ENCODE measurements at places on chromosomes 6 and 20.

DNA sequence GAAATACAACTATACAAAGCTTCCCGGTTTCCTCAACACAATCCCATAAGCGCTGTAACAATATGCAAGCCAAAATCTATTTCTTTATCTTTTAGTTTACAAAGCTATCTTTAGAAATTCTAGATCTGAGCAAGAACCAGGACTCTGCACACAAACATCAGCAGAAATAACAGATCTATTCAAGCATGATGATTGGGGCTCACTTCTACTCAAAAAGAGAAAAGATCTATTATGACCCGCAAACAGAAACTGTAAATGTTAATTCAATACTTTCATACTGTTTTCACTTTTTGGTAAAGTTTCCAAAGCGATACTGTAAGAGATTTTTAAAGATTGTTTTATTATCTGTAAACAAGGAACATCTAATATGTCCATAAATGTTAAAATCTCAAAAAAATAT lies 86.6 kb downstream of the SESN1 start:
- DNase-seq = no peak

DNA sequence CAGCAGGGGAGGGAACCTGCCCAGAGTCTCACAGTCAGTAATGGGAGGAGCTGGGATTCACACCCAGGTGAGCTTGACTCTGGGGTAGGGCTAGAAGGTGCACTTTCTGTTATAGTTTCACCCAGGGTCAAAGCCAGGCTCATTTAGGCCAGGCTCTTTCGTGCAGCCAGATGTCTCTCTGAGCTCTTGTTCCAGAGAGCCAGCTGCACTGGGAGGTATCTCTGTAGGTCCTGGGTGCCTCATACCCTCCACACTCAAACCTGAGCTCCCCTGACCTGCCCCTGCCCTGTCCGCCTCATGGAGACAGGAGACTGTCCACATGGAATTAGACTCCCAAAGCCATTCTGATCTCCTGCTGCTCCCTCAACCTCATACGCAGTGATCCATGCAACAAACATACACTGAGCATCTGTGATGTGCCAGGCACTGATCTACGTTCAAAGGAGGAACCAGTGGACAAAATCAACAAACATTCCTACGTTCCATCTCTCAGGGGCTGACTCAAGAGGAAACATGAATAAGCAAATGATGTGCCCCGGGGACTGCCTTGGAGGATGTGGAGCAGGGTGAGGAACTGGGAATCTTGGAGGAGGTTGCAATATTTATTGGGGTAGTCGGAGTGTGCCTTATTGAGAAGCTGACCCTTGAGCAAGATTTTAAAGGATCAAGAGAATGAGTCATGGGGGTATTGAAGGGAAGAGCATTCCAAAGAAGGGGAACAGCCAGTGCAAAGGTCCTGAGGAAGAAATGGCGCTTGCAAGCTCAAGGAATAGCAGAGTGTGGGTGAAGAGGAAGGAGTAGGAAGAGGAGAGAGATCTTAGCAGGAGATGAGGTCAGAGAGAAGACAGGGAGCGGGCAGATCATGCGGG lies 71.3 kb upstream of the TOX2 start:
- no peak for DNase-seq

GRCh38 chr6:111899531-111899930 lies 26.3 kb upstream of the FYN start:
- DNase-seq = no peak

GRCh38 chr6:39037707-39038106 lies 10.9 kb upstream of the GLP1R start:
- DNase-seq = no peak

DNA sequence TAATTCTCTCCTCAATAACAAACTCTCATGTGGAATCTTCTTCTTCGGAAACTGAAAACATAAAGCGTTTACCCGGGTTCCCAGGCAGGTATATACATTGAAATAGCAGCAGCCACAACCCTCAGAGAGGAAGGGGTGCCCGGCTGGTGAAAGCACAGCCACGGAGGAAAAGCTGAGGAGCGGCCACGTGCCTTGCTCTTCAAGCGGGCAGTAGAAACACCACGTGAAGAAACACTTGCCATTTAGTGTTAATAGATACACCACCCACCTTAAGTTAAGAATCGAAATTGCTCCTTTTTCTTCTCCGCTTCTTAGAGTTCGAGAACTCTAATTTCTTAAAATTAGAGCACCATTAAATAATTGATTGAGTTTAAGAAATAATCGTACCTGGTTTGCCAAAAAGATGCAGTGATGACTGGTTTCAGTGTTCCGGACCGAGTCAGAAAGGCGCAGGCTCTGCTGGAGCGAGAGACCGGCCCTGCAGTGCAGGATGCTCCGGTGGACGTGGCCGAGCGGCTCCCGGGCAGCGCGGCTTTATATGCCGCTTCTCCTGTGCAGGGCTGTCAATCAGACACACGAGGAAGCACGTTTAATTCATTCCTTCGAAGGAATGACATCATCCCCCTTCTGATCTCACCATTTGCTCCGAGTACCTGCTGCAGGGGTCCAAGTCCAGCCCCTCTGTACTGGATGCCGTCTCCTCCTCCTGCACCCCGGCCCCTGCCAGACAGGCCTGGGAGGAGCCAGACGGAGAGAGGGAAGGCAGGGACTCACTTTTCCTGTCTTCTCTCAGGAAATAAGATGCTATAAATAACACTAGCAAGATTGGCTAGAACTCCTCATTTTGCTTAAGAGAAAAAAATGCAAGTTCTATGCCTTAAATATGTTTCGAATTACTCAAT lies at the start of gene THBS2:
Gene THBS2, minus strand, starts transcription at position 510 of the 902 bp plus-strand sequence. CDS start 3,062 bp downstream, outside the sequence.
- no peak for DNase-seq

- no peak for DNase-seq
Observed at GRCh38 chr6:19432966-19433498, 404.1 kb upstream of the ID4 start.

DNA sequence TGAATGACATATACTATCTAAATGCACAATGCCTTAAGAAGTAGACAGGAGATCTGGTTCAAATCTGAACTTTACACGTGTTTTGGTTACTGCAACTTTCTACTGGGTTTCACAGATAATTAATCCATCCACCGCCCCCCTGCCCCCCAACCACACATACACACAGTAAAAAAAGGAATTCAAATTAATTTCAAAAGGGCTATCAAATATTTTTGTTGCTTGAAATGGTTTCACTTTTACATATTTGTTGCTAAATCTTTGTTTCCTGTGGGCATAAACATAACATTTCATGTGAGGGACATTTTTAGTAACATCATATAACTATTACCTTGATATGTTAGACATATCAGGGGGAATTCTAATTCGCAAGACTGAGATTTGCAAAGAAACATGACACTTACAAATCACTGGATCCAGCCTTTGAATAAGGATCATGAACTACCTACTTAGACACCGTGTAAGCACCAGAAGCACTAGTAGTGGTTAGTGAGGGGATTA lies 7.5 kb downstream of the NEDD9 start:
- DNase-seq = no peak

GRCh38 chr6:115634131-115634530 lies 426.6 kb downstream of the FRK start:
- no peak for DNase-seq

DNA sequence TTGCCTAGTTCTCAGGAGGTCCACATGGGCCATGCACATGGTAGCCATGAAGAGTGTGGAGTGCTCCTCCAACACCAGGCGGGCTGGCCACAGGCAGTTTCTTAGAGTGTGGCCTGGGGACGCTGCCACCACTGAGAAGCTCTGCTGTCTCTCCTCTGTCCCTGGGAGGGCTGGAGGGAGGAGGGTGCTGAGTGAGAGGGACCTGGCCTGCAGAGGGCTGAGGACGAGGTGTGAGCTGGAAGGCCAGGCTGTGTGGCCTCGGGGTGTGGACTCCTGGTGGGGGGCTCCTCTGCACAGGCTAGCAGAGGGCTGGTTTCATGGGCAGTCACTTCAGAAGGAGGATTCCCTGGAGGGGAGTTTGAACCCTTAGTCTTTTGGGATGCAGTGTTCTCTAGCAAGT lies 39.7 kb downstream of the SYNJ2 start:
- DNase-seq = no peak

- DNase-seq = peak; percentile 42
Observed at GRCh38 chr20:13261460-13262301, 40.6 kb downstream of the ISM1 start.

- DNase-seq = no peak
Observed at GRCh38 chr6:132052096-132052495, 100.9 kb upstream of the CCN2 start.

- no peak for DNase-seq
Observed at GRCh38 chr20:8005033-8005432, 14.5 kb downstream of the TMX4 start.

DNA sequence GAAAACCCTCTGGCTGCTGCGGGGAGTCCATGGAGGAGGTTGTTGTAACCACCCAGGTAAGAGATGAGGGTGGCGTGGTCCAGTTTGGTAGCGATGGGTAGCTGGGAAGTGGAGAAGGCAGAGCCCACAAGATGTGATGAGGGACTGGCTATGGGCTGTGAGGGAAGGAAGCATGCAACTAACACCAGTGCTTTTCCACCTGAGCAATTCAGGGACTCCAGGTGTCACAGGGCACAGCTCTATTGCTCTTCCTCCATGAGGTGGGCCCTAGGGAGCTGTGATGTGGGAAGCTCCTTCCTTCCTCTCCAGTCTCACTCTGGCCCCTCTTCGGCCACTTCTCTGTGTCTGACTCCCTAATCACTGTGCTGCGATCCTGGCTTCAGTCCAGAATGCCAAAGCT lies 32.4 kb upstream of the TGM6 start:
- DNase-seq = no peak

- no peak for DNase-seq
Observed at GRCh38 chr6:14088600-14089192, 28.9 kb upstream of the CD83 start.

- DNase-seq = no peak
Observed at GRCh38 chr6:13390658-13391057, 62.3 kb upstream of the TBC1D7 start.

GRCh38 chr6:12262236-12263061 lies 27.7 kb upstream of the EDN1 start:
- no peak for DNase-seq

DNA sequence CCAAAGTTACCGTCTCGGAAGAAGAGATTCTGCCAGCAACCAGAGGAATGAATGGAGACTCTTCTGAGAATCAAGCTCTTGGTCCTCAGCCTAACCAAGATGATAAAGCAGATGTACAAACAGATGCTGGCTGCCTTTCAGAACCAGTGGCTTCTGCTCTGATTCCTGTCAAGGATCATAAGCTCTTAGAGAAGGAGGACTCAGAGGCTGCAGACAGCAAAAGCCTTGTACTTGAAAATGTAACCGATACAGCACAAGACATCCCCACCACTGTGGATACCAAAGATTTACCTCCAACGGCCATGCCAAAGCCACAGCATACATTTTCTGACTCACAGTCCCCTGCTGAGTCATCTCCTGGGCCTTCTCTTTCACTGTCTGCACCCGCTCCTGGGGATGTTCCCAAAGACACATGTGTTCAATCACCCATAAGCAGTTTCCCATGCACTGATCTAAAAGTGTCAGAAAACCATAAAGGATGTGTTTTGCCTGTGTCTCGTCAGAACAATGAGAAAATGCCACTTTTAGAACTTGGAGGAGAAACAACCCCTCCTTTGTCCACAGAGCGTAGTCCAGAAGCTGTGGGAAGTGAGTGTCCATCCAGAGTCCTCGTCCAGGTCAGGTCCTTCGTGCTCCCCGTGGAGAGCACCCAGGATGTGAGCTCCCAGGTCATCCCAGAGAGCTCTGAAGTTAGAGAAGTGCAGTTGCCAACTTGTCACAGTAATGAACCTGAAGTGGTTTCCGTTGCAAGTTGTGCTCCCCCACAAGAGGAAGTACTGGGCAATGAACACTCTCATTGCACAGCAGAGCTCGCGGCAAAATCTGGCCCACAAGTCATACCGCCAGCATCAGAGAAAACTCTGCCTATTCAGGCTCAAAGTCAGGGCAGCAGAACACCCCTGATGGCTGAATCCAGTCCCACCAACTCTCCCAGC lies 109.6 kb downstream of the RTN4IP1 start:
- DNase-seq = peak; percentile 77

DNA sequence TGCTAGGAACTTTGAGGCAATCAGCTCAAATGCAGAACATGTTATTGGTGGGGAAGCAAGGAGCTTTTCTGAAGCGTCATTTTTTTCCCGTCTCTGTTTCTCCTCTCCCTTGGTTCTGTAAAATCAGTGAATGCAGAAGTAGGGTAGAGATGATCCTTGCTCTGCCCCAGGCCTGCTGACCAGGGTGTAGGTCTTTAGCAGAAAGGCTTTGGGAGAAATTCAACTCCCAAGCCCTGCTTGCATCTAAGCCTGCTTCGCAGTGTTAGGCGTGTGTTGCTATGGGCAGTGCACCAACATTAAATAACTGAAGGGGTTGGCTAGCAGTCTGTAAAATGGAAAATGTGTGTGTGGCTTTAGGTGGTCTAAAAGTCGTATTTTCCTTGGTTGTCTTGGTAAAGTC lies 45.9 kb downstream of the SASH1 start:
- no peak for DNase-seq

DNA sequence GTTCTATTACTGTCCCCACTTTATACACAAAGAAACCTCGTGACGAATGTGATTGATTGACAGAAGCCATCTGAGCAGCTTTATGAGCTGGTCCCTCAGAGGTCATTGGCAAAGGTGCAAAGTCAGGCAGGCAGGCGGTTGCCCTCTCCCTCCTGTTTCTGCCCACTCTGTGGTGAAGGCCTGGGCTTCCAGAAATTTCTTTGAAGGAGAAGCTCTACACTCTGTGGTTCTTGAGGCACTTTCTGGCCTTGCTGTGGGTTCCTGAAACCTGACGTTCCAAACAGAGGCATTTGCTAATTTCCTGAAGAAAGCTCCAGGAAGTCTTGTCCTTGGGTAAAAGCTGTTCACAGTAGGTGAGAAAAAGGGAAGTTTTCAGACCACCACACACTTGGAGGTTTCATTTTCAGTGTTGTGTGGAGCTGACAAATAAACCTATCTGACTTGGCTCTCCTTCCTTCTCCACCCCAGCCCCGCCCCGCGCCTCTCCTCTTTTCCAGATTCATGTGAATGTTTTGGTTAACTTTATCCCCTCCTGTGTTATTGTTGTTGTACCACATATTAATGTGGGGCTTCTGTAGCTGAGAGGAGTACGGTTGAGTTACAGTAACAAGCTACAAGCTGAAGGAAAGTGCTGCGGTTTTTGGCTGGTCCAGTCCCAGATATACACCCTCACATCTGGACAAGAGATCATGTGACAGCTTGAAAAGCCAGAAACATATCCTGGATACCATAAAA lies 274.1 kb downstream of the CLIC5 start:
- DNase-seq = no peak

- no peak for DNase-seq
Observed at GRCh38 chr6:167548451-167548850, 223.6 kb downstream of the TTLL2 start.

DNA sequence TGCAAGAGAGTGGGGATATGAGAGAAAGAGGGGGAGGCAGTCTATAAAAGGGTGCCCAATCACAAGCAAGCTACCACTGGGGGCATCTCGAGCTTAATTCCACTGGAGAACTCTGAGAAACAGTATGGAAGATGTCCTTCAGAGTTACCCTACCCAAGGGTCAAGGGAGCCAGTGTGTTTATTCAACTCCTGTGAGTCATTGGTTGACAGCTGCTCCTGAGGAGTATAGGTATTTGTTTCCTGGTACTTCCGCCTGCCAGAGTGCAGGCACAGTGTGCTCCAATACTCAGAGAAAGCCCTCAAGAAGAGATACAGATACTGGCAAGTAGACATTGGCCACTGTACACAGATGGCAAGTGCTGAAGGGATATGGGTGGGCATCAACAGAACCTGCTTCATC lies 49.5 kb downstream of the ARHGAP40 start:
- no peak for DNase-seq

All from CD4-positive, alpha-beta T cell treated with Interferon gamma for 1 hour (primary cell).